SK-N-SH treated with all-trans-retinoic acid at 6 μM for 48 hours (cell line): ENCODE measurements at places on chromosomes 4 and X.

DNA sequence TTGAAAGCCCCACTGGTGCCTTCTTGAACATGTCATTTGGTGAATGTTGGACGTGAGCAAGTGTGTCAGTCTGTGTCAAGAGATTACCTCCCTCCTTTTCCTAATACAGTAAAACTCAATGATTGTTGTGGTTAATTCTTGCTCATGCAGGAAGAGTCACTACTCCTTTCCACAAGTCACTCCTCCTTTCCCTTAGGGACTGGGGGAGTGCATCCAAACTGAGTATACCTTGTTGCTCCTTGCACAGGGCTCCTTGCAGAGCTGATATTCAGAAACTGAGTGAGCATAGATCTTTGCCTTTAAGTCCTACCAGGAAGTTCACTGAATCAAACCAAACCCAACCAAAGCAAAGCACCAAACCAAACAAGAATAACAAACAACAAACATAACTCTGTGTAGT, 63.9 kb downstream of the GPR50 start:
- no peak for ATAC-seq

DNA sequence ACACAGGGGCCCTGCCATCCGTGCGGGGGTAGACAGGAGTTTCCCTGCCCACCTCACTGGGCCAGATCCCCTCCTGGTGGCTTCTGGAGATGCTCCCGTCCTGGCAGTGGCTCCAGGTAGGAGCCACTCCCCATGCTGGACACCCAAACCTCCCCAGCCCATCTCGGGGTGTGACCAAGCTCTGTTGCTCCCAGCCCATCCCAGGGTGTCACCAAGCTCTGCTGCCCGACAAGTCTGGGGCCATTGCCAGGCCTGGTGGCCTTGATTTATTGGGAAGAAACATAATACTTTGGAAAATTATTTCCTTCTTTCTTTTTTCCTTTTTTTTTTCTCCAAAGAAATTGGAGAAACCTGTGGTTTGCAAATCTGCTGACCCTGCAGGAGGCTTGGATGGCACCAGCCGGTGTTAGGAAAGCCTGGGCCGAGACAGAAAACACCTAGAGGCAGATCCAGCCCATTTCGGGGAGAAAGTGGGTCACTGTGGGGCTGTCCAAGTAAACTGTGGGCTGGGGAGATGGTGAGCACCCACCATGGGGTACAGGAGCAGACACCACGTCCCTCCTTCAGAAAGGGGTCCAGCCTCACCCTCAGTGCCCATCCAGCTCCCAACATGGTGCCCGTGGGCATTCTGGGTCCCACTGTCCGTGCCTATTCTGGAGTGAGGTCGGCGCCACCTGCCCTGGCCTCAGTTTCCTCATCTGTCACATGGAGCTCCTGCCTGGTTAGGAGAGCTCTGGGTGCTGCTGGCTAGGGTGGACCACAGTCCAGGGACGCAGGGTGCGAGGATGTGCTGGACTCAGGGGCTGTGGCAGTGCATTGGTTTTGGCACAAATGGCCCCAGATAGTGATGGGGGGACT, 59.4 kb upstream of the ADRA2C start:
- ATAC-seq = no peak

DNA sequence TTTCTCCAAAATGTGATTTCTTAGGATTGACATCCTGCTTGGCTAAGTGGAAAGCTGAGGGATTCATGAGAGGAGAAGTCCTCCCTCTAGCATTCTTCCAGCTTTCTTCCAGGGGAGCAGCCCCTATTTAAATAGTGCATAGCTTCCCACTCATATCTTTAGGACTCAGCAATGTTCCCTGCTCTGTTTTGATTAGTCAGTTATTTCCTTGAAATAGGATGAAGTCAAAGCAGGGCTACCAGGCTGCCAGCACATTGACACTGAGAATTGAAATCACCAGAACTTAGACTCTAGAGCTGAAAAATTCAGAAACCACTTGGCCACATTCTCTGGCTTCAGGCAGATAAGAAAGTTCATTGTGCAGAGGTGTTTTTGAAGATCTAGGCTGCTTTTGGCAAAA, 74.7 kb upstream of the SMAD1 start:
- ATAC-seq = no peak

GRCh38 chr4:25547343-25547742, 108.3 kb upstream of the SLC34A2 start:
- no peak for ATAC-seq

DNA sequence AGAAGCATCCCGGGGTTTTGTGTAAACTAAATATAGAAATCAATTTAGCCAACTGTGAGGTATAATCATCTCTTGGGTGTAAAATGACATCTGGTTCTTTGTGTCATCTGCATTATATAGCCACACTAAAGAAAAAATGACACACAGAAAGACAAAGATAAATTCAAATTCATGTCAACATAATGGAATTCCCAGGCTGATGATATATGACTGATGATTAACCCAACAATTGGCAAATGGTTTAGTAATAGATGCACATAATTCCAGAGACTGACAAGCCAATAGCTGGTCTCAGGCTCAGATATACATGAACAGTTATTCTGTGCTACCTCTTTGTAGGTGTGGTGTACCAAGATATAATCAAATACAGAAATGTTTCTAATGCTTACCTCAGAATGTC, 375.4 kb upstream of the PITX2 start:
- no peak for ATAC-seq

DNA sequence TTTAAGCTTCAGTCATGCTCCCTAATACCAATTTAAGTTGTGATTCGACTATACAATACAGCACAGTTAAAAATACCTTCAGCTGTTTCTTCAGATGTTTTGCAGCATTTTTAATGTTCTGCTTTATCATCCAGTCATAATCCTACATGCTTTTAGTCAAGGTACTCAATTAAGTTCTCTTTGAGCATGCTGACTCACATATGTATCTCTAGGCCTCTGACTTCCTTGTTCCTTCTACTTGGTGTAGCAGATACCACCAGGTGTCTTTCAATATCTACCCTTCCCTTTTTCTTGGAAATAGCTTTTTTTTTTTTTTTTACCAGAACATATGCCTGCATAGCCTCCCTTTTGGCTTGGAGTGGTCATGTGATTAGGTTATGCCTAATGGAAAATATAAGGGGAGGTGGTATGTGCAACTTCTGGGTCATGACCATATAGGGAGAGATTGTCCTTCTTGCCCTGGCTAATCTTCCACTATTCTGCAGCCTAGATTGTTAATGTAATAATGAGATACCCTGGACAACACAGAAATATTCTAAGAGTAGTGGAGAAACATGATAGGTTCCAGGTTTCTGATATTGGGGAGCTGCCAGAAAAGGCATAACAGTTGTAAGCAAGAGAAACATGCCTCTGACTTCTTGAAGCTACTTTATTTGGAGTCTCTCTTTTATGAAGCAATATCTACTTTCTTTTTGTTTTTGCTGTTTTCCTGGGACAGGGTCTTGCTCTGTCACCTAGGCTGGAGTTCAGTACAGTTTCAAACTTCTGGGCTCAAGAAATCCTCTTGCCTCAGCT, 737.2 kb upstream of the SLIT2 start:
- ATAC-seq = peak; percentile 84

GRCh38 chrX:76148753-76149152, 24.1 kb upstream of the PBDC1 start:
- ATAC-seq = peak; percentile 7; the same call in 2 of the 3 replicates

GRCh38 chr4:66032571-66032970, 362.3 kb upstream of the EPHA5 start:
- no peak for ATAC-seq

DNA sequence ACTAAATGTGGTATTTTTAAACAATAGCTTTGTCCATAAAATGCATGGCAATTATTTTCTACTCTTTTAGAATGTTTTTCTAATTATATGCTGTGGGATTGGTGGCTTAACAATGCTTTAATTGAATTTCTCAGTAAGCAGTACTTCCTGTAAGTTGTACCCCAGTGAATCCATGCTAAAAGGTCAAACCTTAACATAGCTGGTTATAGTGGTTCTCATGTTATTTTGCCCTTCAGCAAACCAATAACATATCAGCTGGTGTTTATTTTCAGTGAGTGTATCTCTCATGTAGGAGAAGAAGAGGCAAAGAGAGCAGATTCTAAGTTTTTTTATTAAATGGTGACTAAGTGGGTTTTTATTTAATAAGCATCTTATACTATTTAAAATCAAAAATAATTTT, 41.5 kb downstream of the BTC start:
- no peak for ATAC-seq

DNA sequence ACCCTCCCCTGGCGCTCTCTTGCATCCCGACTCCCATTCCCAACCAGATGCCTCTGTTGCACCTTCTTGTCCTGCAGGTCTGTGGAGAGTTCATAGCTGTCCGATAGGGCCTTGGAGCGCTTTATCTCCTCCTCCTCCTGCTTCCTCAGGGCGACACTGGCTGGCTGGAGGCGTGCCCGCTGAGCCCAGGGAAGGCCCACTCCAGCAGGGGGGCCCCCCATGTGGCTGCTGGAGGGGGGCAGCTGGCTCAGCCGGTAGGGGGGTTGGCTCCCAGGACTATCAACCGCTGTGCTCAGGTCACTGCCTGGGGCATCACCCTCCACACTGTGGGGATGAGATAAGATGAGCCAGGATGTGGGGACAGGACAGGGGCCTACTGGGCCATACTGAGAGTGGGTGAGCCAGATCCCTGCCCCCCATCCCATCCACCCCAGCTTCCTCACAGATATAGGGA, 25.6 kb downstream of the IQSEC2 start:
- no peak for ATAC-seq

DNA sequence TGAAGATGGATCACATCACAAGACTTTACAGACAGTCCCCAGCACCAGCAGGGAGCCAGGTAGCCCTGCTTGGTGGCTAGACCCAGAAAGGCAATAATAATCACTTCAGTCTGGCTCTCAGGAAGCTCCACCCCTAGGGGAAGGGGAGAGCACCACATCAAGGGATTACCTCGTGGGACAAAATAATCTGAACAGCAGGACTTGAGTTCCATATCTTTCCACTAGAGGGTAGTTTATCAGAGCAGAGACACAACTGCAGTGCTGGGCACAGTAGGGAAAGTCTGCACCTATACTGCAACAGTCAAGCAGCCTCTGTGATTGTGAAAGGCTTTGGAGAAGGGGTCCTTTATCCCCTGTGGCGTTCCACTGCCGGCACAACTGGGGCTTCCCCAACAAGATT, 547.0 kb upstream of the POU3F4 start:
- no peak for ATAC-seq

DNA sequence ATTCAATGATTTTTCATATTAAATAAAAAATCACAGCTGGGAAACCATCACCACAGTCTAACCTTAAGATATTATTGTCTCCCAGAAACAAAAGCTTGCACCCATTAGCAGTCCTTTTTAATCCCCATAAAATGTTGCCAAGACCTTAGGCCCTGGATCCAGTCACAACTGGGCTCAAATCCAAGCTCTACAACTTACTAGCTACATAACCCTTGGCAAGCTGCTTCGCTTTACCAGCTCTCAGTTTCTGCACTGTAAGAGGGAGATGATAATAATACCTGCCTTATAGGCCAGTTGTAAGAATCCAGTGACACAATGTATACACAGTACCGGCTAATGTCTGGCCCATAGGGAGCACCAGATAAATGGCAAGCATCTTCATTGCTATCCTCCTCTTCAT, 400.9 kb upstream of the FGF13 start:
- no peak for ATAC-seq

- ATAC-seq = no peak
Observed at GRCh38 chr4:151573945-151574344, 165.0 kb downstream of the FHIP1A start.

DNA sequence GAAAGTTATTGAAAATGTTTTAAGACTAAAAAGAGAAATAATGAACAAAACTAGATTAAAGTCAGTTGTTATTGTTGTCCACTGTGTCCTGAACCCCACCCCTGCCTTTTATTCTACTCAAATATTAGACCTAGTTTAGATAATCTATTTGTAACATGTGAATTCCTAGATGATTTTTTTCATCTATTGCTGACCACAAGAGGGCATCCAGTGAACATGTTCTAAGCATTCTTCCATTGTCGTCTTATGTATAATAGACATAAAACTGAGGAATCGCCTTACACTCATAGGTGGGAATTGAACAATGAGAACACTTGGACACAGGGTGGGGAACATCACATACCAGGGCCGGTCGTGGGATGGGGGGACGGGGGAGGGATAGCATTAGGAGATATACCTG, 36.4 kb upstream of the HPRT1 start:
- ATAC-seq = peak; percentile 78

DNA sequence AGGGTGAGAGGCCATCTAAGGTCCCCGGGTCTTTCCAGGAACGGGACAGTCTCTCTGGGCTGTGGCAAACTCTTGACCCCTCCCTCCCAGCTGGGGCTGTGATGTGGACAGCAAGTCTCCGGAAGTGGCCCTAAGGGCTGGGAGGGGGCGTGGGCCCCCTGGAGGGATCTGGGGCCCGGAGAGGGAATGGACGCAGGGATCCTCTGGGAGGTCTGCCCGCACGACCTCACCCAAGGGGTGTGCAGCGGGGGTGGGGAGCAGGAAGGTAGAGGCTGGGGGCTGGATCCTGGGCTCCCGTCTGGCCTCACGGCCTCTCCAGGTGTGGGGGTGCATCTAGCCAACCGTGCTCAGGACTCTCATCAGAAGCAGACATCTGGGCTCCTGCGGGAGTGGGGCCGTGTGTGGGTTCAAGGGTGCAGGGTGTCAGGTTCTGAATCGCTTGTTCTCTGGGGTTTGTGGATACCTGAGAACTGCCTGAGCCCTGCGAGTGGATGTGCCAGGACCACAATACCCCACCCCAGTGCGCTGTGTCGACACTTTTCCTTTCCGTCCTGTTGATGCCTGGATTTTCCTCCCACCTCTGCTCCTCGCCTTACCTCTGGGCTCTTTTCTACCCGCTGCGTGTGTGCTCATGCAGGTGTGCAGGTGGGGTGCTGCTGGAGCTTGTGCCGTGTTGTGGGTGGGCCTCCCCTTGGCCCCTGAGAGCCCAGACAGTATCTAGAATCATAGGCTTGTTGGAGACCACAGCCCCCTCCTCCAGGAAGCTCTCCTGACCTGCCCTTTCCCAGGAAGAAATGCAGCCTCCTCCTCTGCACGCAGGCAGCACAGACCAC, 915 bp downstream of the CPZ start:
- ATAC-seq = no peak
